Activated CD4-positive, alpha-beta memory T cell treated with anti-CD3 and anti-CD28 coated beads for 36 hours (primary cell): ENCODE measurements at places on chromosomes 1 and 21.

- peak; percentile 36 for DNase-seq
Observed at GRCh38 chr1:235763962-235764361, 102.7 kb downstream of the LYST start.

GRCh38 chr1:187229496-187229895 lies 400.7 kb downstream of the PLA2G4A start:
- DNase-seq: no peak

DNA sequence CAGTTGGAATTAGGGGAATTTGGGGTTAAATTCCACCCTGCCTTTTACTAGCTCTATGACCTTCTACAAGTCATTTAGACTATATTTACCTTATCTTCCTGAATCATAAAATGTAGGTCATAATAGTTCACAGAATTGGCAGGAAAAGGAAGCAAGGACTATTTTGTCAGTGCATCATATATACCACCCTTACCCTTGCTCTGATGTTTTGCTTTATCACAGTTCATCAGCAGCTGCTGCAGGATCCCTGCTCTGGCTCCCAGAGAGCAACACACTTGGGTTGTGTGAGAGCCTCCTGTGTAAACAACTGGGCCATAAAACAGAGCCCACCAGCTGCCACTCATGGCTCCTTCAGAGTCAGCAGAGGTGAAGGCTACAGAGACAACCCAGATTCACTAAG lies 631.6 kb upstream of the CAMK1G start:
- DNase-seq: no peak

- no peak for DNase-seq
Observed at GRCh38 chr1:160731990-160732389, 7.1 kb upstream of the SLAMF7 start.

DNA sequence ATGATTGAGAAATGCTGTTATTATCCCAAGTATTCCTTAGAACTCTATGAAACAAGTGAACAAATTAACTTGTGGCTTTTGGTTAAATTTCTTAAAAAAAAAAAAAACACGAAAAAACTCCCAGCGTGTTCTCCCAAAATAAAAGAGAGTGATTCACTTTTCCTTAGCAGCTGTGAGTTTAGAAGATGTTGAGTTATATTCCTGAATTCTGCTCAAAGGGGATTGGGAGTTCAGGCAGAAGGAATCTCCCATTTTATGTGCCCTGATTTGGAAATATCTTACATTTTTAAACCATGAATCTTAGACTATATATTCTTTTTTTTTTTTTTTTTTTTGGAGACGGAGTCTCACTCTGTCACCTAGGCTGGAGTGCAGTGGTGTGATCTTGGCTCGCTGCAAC lies 34.3 kb downstream of the SMG7 start:
- no peak for DNase-seq

- no peak for DNase-seq
Observed at GRCh38 chr1:30788580-30789387, 31.2 kb upstream of the LAPTM5 start.

DNA sequence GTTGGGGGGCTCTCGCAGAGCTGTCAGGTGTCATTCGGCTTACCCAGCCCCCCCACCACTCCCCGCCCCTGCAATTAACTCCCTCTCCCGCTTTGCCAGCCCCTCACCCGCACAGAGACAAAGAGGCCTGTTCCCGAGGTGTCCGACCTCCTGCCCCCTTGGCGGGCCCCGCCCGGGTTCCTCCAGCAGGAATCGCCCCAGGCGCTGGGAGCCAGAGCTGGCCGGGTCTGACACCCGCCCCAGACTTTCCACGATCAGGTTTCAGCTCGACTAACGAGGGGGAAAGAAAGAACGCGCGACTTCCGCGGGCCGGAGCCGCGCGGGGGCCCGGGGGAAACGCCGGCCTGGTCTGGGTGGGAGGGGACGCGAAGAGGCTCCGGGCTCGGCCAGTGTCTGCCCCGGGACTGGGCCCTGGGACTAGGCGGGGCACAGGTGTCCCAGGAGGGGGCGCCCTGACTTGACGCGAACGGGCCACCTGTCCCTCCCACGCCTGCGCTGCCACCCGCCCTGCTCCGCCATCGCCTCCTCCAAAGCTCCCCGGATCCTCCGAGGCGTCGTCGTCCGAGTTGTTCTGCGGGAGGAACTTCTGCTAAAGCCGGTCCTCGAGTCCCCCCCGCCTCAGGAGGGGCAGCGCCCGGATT lies 36.4 kb upstream of the HHAT start:
- DNase-seq: peak; percentile 62

- DNase-seq: no peak
Observed at GRCh38 chr1:208538587-208538986, 294.4 kb upstream of the PLXNA2 start.

GRCh38 chr1:61295818-61296537 lies 213.6 kb downstream of the NFIA start:
- DNase-seq: no peak

DNA sequence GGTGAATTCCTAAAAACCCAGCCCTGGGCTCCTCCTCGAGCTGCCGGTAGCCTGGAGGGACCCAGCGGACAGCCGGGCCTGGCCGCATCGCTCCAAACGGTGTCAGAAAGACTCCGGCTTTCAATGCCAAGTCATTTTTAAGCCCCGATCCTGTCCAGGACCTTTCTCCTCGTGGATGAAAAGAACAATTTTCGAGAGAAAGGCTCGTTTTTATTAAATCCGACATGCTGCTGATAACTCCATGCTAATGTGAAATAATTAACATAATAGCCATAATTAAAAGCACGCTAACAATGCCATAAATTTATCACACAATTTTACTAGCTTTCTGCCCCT lies 4.6 kb upstream of the FOXD3 start:
- no peak for DNase-seq

GRCh38 chr1:119943216-119943615 lies 46.9 kb upstream of the ADAM30 start:
- DNase-seq: no peak

DNA sequence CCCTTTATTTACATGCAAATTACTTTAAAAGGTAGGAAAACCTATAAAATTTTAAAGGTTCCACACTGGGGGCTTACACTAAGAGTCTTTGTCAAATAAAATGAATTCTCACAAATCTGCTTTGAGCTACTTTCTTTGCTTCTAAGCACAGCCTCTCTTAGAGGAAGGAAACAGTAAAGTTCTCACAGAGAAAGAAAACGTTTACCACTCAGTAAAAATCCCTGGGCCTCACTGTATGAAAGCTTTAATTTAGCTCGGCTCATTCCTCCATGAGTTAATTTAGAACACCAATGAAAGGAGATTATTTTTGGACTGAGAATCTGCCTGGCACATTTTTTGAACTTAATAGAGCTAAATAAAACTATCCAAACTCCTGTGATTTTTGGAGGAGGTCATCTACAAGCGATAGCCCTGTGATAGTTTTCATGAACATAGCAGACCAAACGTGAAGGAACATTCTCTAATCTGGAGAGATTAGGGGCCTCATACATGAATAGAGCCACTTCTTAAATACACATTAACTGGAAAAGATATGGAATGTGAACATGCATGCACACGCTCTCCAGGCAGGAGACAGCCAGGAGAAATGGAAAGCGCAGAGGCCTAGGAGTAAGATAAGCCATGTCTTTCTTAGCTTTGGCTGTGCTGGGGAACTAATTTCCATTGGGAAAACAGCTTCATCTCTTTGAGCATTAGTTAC lies 32.8 kb downstream of the PRRX1 start:
- no peak for DNase-seq

GRCh38 chr1:67171574-67171955 lies 5.3 kb downstream of the IL23R start:
- no peak for DNase-seq

DNA sequence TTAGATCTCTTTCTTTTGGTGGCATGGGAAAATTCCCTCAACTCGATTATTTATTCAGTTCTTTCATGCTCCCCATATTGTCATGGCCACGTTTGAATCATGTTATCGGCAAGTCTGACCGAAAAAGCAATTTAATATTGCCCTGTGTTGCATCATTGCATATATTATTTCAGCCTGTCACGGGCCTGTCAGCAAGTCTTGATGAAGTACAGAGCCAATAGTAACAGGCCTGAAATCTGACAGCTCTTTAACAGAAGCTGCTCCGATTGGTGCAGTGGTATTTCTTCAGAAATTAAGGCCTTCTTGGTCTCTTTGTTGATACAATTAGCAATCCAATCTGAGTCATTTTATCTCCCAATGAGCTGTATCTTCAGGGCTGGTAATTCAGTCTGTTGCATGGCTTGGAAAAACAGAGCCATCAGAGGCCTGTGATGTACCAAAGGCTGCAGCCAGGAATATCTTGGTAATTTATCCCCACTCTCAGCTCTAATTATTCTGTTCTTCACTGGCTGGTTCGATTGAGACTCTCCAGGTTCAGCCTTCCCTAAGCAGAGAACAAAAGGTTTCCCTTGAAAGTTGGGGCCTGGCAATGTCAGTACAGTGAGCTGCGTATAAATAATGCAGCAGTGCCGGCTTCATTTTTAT lies 149.5 kb downstream of the FGGY start:
- no peak for DNase-seq

DNA sequence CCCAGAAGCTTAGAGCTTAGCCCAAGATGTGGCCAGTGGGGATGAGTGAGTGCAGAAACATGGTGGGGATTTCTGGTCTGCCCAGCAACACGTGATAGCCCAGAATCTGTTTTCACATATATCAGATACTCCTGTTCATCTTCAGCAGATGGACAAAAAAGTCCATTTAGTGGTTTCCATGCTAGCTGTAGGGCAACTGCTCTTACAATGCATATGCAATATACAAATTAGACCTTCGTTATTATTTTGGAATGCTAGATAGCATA lies 96.9 kb upstream of the SGIP1 start:
- no peak for DNase-seq

DNA sequence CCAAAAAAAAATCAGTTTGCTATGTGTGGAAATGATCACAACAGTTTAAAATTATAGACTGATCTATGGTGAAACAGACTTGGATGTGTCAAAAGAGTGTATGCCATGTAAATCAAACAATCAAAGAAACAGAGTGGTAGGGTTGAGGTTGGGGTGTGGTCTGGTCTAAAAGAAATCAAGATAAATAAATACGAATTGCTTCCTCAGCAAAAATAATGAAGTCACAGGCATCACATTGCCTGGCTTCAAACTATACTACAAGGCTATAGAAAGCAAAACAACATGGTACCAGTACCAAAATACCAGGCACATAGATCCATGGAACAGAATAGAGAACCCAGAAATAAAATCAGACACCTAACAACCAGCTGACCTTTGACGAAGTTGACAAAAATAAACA lies 1796.9 kb downstream of the NCAM2 start:
- DNase-seq: no peak

- no peak for DNase-seq
Observed at GRCh38 chr1:205424901-205425600, 3.2 kb upstream of the LEMD1 start.

DNA sequence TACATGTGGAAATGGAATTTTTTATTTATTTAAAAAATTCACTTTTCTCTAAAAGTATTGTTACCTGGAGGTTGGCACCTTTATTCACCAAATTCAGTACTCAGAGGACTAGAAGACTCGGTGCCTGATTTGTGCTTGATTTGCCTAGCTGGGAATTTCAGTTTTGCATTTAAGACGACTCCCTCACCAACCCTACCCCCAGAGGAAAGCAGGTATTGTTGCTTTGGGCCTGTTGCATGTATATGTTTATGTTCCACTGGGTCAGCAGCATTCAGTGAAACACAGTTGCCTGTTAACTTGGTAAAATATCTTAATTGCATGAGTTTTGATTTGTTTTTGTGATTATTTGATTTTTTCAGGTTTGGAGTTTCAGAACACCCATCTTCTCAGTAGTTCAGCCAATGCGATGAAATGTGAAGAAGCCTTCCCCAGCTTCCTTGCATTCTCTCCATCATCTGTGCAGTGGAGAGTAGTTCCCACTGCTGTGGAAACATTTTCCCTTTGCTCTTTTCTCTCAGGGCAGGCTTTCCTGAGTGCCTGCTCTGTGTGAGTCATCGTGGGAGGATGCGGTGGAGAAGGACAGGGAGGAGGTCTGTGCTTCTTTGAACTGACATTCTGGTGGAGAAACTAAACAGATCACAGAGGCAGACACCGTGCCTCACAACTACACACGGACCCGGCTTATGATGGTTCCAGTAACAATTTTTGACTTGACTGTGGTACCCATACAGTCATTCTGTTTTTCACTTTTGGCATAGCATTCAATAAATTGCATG lies 6.4 kb downstream of the ADARB1 start:
- peak; percentile 74 for DNase-seq

- DNase-seq: peak; percentile 15
Observed at GRCh38 chr1:220680085-220680687, 10.0 kb upstream of the C1orf115 start.

- no peak for DNase-seq
Observed at GRCh38 chr1:218659911-218660677, 315.0 kb downstream of the TGFB2 start.

- DNase-seq: no peak
Observed at GRCh38 chr1:112346801-112347350, 49.1 kb upstream of the CTTNBP2NL start.

GRCh38 chr1:72230746-72231145 lies 51.6 kb downstream of the NEGR1 start:
- DNase-seq: no peak

- DNase-seq: no peak
Observed at GRCh38 chr1:208242146-208242545, 2.0 kb downstream of the PLXNA2 start.

DNA sequence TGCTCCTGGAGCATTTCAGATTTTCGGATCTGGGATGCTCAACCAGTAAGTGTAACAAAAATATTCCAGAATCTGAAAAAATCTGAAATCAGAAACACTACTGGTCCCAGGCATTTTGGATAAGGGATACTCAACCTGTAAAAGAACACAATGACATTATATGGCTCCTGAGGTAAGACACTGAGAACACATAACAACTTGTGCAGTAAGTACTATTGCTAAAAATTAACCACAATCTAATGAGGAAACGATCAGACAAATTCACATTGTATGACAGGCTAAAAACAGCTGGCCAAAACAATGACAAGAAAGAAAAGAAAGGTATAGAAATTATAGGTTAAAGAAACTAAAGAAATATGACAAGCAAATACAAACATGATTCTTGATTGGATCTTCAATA lies 54.9 kb downstream of the LTN1 start:
- no peak for DNase-seq

GRCh38 chr1:231919239-231919885 lies 292.8 kb downstream of the DISC1 start:
- DNase-seq: no peak

DNA sequence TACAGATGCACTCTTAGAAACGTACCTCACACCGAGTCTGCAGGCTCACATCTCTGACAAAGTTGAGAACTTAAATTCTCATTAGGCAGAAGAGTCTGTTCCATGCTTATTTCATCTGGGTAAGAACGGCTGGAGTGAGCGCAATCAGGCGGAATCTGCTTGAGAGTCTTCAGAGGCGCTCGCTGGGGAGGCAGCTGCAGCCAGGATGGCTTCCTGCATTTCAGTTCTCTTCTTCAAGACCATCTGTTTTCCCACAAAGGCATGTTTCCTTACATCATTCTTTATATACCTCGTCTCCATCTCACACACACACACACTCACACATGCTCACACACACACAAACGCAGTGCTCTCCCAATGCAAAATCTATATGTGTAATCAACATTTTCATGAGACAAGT lies 497.1 kb downstream of the AJAP1 start:
- no peak for DNase-seq
